NCI-H1105 (cell line): ENCODE measurements at places on chromosomes 5 and 9.

DNA sequence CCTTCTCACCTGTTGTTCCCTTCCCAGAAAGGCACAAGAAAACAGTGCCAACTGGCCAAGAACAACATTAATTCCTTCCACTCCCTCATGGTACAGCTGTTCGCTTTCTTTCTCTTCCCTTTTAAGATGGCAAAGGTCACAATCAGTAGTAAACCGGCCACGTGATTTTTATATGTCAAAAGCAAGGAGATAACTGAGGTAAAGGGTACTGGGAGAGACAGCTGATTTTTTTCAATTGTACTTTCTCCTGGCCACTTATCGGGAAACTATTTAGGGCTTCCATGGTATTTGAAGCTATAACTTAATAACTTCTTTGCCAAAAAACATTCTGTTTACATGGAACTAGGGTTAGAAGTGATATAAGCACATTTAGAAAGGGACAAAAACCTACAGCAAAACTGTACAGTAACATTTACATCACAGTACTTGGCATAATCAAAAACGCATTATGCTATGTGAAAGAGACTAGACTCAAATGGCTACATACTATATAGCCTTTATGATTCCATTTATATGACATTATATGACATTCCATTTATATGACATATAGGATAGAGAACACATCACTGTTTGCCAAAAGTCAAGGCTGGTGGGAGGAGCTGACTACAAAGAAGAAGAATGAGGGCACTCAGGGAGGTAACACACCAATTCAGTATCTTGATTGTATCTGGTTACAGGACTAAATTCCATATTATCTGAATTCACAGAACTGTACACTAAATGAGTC lies 24.8 kb downstream of the PLPP1 start:
- no peak for DNase-seq

DNA sequence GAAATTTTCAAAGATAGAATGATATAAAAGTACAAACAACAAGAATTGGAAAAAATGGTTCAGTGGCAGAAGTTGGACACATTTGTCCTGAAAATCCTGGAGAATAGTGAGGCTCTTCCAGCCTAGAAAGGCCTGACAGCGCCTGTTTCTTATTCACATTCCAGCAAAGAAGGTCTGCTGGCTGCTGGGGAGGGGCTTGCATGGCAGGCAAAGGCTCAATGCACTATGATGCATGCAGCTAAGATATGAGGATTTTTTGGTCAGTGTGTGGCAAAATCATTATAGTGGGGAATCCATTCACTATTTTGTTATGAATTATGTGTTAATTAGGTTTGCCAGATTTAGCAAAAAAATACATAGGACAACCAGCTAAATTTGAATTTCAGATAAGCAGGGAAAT lies 243.9 kb upstream of the SLC30A5 start:
- no peak for DNase-seq

DNA sequence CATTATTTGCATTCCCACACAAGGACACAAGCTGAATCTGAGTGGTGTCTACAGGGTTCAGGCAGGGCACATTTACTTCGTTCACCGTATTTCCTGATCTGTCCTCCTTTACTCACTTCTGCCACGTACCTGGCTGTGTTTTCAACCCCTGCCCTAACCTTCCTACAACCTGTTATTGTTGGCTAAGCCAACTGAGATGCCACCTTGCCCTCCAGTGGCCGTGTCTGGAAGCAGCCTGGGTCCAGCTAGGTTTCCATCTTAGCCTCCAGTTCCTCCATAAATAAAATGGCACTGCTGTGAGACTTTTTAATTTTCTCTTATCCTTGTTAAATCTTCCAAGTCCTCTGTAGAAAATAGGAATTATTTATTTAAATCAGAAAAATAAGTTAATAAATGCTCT lies 64.8 kb downstream of the ATP10B start:
- DNase-seq, result peak; percentile 2

GRCh38 chr9:116352958-116353357 lies 199.4 kb downstream of the PAPPA start:
- no peak for DNase-seq

DNA sequence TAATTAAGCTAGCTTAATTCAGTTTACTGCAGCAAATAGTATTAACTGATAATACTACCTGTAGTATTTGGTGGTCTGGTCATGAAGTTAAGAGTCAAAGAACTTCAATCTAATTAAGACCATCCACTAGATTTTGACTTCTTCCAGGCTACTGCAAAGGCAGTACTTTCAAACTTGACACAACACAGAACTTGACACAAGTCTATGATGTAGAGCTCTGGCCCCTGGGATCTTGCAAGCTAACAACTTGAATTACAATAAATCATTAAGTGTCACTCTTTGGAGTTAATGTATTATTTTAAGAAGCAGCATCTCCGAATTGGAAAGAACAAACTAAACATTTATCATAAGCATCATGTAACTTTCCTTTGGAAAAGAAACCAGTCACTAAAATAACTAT lies 40.9 kb downstream of the UIMC1 start:
- no peak for DNase-seq

- no peak for DNase-seq
Observed at GRCh38 chr9:77944556-77945243, 86.9 kb downstream of the GNAQ start.

- DNase-seq, result peak; percentile 31
Observed at GRCh38 chr5:1886846-1887587, 4.3 kb upstream of the IRX4 start.
